ENCODE measurements at places on chromosomes 7 and 10. TPM values are rescaled to one million over a fixed set of nuclear protein-coding genes. Genes with fewer than 3 reads are reported as not detected.

Gene SLC16A12
- not detected for total RNA-seq

Gene ARHGEF5
- total RNA-seq = 10.3 TPM

Gene MMP21
- total RNA-seq = not detected

DNA sequence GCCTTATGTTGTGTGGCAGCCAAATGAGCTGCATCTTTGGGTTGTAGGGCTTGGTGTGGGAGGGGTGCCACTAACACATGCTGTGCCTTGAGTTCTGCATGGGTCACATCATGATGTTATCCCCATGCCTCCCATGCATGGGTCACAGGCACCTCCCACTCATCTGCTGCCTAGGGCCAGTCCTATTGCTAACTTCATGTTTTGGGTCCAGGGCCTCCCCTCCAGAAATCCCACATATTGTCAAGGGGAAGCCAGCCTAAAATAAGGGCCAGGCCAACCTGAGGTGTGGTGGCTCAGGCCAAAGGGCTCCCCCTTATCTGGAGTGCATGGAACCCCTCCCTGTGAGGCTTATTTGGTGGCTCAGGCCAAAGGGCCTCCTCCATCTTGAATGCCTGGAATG, 299.0 kb downstream of the RPS24 start:
- DNase-seq = no peak

DNA sequence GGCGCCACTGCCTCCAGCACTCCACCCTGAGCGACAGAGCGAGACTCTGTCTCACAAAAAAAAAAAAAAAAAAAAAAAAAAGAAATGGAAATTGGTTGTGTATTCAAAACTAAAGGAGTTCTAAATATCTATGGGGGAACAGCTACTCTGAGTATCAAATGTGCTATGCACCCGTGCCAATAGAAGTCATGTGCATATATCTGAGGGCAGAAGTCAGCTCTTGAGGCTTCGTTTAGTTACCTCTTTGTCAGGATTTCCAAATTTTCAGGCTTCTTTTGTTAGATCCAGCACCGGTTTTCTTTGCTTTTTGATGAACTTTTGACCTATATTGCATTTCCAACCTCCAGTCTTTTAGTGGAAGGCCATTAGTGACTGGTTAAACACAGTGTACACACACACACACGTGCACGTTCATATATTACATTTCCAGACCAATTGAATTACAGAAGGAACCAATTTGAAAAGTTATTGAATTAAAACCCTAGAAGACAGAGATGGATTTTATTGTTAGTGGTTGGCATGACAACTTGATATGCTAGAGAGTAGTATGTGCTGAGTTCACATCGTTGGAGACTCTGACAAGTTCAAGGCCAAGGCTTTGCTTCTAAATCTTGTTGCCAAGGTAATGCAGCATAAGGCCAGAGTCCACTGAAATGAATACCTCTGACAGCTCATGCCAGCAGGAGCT, 33.1 kb upstream of the ADD3 start:
- no peak for DNase-seq

DNA sequence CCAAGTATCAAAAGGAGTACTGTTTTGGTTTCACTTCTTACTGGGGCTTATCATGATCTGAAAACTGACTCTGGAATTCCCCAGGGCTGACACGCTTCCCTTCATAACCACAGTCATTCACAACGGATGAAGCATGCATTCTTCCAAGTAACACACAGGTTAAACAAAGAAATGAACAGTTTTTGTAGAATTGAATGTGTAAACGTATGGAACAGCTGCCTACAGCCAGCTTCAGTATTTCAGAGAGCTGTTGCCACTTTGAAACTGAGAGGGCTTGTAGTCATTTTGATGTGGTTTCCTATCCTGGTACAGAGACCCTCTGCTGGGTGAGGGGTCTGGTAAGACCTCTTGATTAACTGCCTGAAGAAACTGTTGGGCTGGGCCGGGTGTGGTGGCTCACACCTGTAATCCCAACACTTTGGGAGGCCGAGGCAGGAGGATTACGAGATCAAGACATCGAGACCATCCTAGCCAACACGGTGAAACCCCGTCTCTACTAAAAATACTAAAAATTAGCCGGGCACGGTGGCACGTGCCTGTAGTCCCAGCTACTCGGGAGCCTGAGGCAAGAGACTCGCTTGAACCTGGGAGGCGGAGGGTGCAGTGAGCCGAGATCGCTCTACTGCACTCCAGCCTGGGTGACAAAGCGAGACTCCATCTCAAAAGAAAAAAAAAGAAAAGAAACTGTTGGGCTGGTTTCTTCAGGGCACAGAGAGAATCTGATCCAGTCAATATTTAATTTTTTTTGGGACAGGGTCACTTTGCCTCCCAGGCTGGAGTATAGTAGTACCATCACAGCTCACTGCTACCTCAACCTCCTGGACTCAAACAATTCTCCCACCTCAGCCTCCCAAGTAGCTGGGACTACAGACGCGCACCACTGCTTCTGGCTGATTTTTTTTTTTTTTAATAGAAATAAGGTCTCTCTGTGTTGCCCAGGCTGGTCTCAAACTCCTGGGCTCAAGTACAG, 4.7 kb downstream of the NFE2L3 start:
- peak; percentile 59 for DNase-seq

DNA sequence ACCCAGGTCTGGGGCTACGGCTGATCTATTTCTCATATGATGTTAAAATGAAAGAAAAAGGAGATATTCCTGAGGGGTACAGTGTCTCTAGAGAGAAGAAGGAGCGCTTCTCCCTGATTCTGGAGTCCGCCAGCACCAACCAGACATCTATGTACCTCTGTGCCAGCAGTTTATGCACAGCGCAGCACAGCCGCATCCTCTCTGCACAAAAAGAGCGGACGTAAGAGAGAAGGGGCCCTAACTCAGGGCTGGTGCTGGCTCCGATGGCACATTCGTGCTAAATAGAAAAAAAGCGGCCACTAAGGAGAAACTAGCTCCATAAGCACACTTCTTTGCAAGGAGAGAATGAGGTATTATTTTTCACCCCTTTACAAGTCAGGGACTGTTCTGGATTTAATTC, 28.3 kb upstream of the PRSS1 start:
- no peak for DNase-seq

DNA sequence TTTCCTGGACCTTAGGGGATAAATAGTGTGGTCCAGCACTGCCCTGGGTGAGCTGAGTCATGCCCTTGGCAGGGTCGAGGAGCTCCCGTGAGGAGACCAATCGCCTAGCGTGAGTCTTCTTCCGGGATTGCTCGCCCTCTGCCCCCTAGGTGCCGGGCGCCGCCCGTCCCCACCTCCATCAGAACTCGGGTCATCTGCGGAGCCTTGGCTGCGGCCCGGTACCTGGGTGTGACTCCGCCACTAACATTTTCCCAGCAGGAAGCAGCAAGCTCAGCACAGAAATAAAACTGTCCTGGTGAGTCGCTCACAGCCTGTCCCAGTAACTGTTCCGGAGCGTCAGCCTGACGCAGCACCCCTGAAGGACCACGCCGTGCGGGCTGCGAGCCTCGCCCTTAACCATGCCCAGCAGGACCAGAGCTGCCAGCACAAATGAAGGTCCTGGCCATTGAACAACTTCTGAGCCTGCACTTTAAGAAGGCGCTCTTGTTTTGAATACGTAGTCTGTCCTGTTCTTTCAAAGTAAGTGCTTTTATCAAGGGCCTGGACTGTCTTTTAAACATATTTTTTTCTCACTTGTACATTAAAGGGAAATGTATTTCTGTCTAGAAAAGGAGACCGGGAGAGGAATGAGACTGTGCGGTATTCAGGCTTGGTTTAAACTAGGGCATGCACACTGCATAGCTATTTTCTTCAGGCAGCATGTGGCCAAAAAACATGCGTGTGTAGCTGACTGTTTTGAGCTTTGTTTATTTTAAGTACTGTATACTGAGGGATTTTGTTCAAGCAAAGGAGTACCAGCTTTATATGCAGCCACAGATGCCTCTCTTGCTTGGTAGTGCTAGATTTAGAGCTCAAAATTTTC, 136.7 kb downstream of the HECW1 start:
- DNase-seq = no peak

Data from CD8-positive, alpha-beta memory T cell (primary cell).